ENCODE measurements at places on chromosomes 7 and 10.

GRCh38 chr7:84823530-84823929 lies 363.3 kb downstream of the SEMA3D start:
- no peak for DNase-seq

DNA sequence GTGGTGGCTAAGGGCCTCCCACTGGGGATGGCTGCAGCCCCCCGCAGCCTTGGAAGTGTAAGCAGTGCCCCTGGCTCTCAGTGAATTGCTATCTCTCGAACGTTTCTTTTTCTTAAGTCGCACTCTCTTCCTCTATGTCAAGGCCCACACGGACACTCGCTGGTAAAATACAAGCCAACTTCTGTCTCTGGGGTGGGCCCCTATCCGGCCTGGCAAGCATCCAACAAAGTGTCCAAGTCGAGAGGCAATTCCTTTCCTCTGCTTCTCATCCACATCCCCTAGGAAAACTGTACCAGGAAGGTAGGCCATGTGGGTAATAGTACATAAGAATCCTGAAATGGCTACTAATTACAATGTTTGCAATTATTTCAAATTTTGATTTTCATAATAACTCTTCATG lies 194.9 kb upstream of the MGMT start:
- DNase-seq = no peak

- DNase-seq = no peak
These were observed 18.8 kb downstream of the CDC123 start for GRCh38 chr10:12214763-12215218.

DNA sequence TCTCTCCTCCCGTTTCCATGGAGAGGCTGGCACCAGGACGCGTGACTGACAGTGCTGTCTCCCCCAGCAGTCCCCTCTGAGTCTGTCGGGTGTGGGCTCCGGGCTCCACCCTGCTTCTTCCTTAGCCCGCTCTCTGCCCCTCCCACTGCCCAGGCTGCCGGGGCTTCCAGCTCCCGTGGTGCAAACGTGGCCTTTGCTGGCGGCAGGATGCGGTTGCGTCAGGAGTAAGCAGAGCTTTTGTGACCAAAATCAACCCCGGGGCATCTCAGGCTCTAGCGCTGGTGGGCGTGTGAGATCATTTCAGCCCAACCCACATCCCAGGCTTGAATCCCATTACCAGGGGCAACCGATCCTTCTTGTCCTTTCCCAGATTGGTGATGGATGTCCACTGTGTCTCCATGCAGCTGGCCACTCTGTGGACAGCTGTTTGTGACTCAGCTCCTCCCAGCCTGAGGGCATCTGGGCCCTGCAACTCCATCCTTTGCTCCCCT lies 28.2 kb downstream of the PTPRE start:
- DNase-seq = no peak

- DNase-seq = no peak
These were observed 108.7 kb downstream of the GFRA1 start for GRCh38 chr10:116164291-116164690.

GRCh38 chr7:32410545-32410944 lies 79.6 kb downstream of the LSM5 start:
- DNase-seq = no peak

- DNase-seq = no peak
These were observed 302.2 kb downstream of the CCDC3 start for GRCh38 chr10:12699258-12699700.

- DNase-seq = no peak
These were observed 133.8 kb downstream of the NEURL1 start for GRCh38 chr10:103627111-103627892.

DNA sequence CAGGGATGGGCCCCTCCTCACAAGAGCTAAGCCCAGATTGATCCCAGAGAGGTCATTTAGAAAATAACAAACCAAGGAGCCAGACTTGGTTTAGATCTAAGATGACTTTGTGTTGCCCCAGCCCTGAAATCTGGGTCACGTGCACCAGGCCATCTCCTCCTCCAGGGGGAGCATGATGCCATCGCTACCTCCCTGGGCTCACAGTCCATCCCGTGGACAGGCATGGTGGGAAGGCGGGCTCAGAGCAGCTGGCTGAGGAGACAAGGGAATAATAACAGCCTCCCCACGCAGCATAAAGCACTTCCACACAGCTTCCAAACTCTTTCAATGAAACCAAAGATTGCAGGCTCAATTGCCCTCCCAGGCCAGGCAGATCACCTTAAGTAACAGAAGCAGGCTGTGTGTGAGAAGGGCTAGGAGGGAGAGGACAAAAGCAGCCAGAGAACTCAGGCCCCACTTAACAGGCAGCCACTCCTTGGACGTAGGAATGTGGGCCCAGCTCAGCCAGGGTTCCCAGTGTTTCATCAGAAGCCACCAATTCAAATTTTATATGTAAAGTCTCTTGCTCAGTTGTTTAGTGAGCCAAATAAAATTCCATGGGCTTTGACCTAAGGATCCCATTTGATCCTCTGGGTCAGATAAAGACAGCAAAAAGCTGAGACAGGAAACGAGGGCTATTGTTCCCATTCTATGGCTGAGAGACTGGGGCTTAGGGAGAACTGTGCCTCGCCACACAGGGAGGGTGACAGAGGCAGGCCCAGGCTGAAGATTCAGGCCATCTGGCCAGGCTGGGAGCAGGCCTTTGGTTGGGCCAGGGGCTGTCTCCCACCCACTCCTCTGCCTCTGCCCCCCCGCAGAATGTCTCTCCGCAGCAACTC lies 100.2 kb downstream of the COL13A1 start:
- peak; percentile 50 for DNase-seq

DNA sequence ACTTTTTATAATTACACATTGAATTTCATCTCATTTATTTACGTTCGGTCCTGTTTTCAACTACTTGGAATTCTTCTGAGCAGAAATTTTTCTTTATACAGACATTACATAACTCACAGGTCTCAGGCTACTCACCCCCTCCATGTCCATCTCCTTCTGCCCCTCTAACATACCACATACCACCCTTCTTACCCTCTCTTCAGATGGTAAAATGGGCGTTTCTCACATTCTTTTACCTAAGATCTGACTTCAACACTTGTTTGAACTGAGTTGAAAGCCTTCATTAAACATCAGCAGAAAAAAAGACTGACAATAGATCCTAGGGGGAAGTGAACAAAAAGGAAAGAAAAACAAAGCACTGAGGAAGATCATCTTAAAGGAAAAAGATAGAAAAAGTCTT lies 309.7 kb downstream of the CTNNA3 start:
- DNase-seq = no peak

DNA sequence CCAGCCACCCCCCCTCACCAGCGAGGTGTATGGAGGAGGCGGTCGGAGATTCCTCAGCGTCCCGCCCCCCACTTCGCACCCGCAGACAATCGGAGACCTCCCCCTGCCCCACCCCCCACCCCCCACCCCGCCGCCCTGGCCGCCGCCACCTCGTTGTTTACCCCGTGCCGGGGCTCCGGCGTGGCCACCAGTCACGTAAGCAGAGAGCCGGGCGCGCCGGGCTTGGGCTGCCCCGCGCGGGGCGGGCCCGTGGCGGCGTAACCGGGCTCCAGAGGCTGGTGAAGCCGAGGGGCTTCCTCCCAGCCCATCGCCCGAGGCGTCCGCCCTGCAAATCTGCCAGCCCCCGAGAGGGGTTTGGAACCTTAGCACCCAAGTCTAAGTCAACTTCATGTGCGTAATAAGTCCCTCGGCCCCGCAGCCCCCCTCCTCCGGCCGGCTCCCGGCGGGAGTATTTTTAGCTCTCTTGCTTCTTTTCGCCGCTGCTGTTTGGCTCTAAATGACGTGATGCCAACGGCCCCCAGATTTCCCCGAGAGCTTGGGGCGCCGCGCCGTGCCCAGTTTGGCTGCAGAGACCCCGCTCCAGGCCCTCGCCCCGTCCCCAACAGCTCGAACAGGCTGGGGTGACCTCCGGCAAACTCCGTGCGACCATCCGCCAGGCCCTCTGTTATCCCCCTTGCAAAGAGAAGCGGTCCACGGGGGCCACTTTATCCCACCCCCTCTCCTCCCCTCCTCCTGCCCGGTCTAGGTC lies 2.7 kb downstream of the MXI1 start:
- no peak for DNase-seq

GRCh38 chr7:135844903-135845302 lies 96.3 kb upstream of the FAM180A start:
- no peak for DNase-seq
